PC-3 (cell line): ENCODE measurements at places on chromosomes 13 and 19. TPM values are rescaled to one million over a fixed set of nuclear protein-coding genes. Genes with fewer than 3 reads are reported as not detected.

The MAB21L1 gene
- total RNA-seq, result not detected in 2 replicates

The FCER2 gene
- not detected in 2 replicates for total RNA-seq

The GTF2F2 gene
- 24.8 and 28.3 TPM in 2 replicates for total RNA-seq

The SYNGR4 gene
- total RNA-seq, result not detected in 2 replicates

The ZNF546 gene
- 0.69 and 2.5 TPM in 2 replicates for total RNA-seq

The OPA3 gene
- total RNA-seq, result 9.4 and 10.1 TPM in 2 replicates

The GSX1 gene
- total RNA-seq, result not detected in 2 replicates

The SNRNP70 gene
- total RNA-seq, result 367 and 485 TPM in 2 replicates

The DIRAS1 gene
- total RNA-seq, result 1.7 and 2.0 TPM in 2 replicates

The SYT5 gene
- total RNA-seq, result 0.40 and 2.5 TPM in 2 replicates

The PTPRH gene
- total RNA-seq, result 8.1 and 10.9 TPM in 2 replicates

The KLK15 gene
- total RNA-seq, result 1.3 TPM in 1 of 2 replicates, not detected in the other

The SPTBN4 gene
- 0.81 and 1.9 TPM in 2 replicates for total RNA-seq

The SEMA6B gene
- total RNA-seq, result 7.3 and 9.0 TPM in 2 replicates

The FFAR3 gene
- not detected in 2 replicates for total RNA-seq

The EXOC3L2 gene
- total RNA-seq, result not detected in 2 replicates

The PEAK3 gene
- not detected in 2 replicates for total RNA-seq

The HSPB6 gene
- total RNA-seq, result not detected in 2 replicates

The F2RL3 gene
- 0.07 and 0.23 TPM in 2 replicates for total RNA-seq

The LINGO3 gene
- 0.58 TPM in 1 of 2 replicates, not detected in the other for total RNA-seq

The ZNF763 gene
- total RNA-seq, result 0.33 TPM in 1 of 2 replicates, not detected in the other

The KLK5 gene
- total RNA-seq, result 58.5 and 59.0 TPM in 2 replicates

The MEX3D gene
- total RNA-seq, result 64.0 and 89.2 TPM in 2 replicates

The MEIS3 gene
- total RNA-seq, result 0.75 and 1.3 TPM in 2 replicates

The CEP89 gene
- 9.1 and 17.9 TPM in 2 replicates for total RNA-seq

The ZNF625 gene
- 2.5 and 7.7 TPM in 2 replicates for total RNA-seq

The TMEM255B gene
- total RNA-seq, result 26.9 and 35.5 TPM in 2 replicates

The PLK5 gene
- total RNA-seq, result not detected in 2 replicates

The SRRM5 gene
- total RNA-seq, result 0.11 and 0.12 TPM in 2 replicates

The MIA gene
- total RNA-seq, result 1.4 TPM in 1 of 2 replicates, not detected in the other

The ATP8B3 gene
- total RNA-seq, result 3.9 and 4.2 TPM in 2 replicates

The KCNJ14 gene
- total RNA-seq, result 1.4 and 2.2 TPM in 2 replicates

The KCNC3 gene
- total RNA-seq, result 3.1 and 3.6 TPM in 2 replicates

The THAP8 gene
- 0.95 and 2.1 TPM in 2 replicates for total RNA-seq

The P2RY11 gene
- total RNA-seq, result 11.1 and 17.3 TPM in 2 replicates

The CACNG7 gene
- total RNA-seq, result not detected in 2 replicates

The FGF21 gene
- not detected in 2 replicates for total RNA-seq

The CCDC169 gene
- total RNA-seq, result 0.69 and 6.5 TPM in 2 replicates

The SIGLEC10 gene
- total RNA-seq, result not detected in 2 replicates

The CBARP gene
- total RNA-seq, result 3.3 and 6.3 TPM in 2 replicates

The HSD17B14 gene
- total RNA-seq, result 15.0 and 15.4 TPM in 2 replicates

The C5AR1 gene
- total RNA-seq, result not detected in 2 replicates

The LILRB3 gene
- not detected in 2 replicates for total RNA-seq

The C2CD4C gene
- total RNA-seq, result 0.29 TPM in 2 replicates

The ZNF471 gene
- 0.07 and 0.23 TPM in 2 replicates for total RNA-seq

The SLC1A5 gene
- total RNA-seq, result 97.4 and 117 TPM in 2 replicates

The KLK2 gene
- total RNA-seq, result not detected in 2 replicates

The IGFL3 gene
- not detected in 2 replicates for total RNA-seq

The ATP4B gene
- total RNA-seq, result not detected in 2 replicates

The ACP5 gene
- total RNA-seq, result not detected in 2 replicates
